CD4-positive, CD25-positive, alpha-beta regulatory T cell (primary cell): ENCODE measurements at places on chromosomes 2 and 18.

DNA sequence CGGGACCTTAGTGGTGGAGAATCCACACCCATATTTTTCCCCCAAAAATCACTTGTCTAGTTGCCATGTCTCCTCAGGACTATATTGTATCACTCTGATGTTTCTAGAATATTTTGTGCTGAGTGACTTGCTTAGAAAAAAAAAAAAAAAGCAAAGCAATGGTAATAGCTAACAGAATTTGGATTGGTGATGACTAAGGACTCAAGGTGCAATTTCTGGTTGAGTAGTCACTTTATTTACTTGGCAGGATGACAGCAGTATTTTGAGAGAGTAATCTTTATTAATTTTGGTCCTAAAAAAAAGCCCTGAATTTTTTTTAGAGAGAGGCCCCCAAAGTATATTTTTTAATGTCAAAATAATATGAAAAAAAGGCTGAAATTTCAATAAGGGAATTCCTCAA lies 32.8 kb upstream of the MYO3B start:
- H3K27ac ChIP-seq: no peak overlapping the region
- H3K36me3 ChIP-seq: no peaks in the 10 kb centered on the region
- H3K27me3 ChIP-seq: no peaks in the 10 kb centered on the region
- H3K4me3 ChIP-seq: no peak overlapping the region

GRCh38 chr18:35683021-35683420 lies 101.5 kb downstream of the GALNT1 start:
- DNase-seq: no peak
- no peaks in the 10 kb centered on the region for H3K27me3 ChIP-seq
- no peaks in the 10 kb centered on the region for H3K4me1 ChIP-seq
- peaks cover 9% of the 10 kb centered on the region for H3K36me3 ChIP-seq

DNA sequence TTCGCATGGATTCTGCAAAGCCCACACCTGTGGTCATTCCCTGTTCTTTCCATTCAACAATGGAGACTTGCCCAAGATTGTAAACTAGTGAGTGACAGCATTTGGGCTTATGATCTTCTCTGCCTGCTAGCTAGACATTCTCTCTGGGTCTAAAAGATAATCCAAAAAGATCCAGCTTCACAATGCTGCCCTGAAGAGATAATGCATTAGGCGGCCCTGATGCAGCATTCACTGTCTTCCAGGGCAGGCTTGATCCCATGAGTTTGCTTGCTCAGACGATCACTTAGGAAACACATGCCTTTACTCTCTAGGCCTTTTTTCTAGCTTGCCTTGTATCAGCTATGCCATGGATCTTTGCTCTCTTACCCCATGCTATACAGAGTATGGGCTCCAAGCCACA lies 196.1 kb downstream of the SETBP1 start:
- H3K4me1 ChIP-seq: no peaks in the 10 kb centered on the region
- DNase-seq: no peak
- no peaks in the 10 kb centered on the region for H3K36me3 ChIP-seq
- H3K27ac ChIP-seq: no peak overlapping the region
- H3K4me3 ChIP-seq: no peak overlapping the region
- no peaks in the 10 kb centered on the region for H3K27me3 ChIP-seq

DNA sequence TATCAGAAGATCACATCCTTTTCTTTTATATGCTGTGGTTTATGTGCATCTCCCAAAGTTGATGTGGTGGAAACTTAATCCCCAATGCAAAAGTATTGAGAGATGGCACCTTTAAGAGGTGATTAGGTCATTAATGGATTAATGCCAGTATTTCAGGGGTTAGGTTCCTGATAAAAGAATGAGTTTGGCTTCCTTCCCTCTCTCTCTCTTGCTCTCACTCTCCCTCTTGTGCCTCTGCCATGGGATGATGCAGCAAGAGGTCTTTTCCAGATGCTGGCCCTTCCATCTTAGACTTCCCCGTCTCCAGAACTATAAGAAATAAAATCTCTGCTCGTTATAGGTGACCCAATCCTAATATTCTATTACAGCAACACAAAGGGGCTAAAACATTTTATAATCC lies 85.0 kb downstream of the TTC27 start:
- H3K27ac ChIP-seq: no peak overlapping the region
- H3K4me1 ChIP-seq: no peaks in the 10 kb centered on the region
- no peak for DNase-seq
- H3K36me3 ChIP-seq: peaks cover 14% of the 10 kb centered on the region
- no peaks in the 10 kb centered on the region for H3K27me3 ChIP-seq
